Activated CD4-positive, alpha-beta T cell treated with anti-CD3 and anti-CD28 coated beads, Interleukin-2, amount 50 U/mL, for 1 hour (primary cell): ENCODE measurements at places on chromosomes 4 and X.
A peak's percentile ranks its signal among the peaks of the same experiment; 100 is the strongest.

DNA sequence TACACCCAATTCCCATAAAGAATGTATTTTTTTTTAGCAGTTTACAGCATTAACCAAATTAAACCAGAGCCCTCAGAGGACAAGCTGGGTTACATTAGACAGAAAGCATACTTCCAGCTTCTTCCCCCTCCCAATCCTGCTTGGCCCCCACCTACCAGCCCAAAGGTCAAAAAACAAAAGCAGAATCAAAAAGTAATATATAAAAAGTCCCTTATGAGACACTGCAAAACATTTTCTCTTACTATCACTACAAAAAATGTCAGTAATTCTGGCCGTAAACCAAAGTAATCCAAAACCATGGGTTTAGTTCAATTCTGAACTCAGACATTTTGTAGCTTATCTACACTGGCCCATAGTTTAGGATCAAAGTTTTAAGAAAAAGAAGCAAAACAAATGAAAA is 38.0 kb downstream of the APBB2 start:
- DNase-seq: no peak

DNA sequence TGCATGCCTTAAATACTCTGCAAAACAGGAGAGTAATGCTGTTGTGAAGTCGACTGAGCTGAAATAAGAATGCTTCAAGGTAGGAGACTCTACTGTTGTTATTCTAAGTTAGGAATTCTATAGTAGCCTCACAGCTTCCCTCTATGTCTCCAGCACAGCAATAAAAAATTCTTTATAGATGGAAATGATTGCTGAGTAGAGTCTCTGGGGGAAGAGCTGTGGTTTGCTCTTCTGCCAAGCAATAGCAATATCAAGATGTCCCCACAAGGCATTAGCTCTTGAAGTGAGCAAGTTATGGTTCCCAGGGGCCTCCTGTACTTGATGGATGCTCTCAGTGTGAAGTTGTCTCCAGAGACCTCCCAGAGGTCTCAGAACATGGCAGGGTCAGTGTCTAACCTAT is 880.6 kb upstream of the FRG1 start:
- no peak for DNase-seq

GRCh38 chr4:106677213-106677612 is 308.6 kb upstream of the GIMD1 start:
- DNase-seq: no peak

DNA sequence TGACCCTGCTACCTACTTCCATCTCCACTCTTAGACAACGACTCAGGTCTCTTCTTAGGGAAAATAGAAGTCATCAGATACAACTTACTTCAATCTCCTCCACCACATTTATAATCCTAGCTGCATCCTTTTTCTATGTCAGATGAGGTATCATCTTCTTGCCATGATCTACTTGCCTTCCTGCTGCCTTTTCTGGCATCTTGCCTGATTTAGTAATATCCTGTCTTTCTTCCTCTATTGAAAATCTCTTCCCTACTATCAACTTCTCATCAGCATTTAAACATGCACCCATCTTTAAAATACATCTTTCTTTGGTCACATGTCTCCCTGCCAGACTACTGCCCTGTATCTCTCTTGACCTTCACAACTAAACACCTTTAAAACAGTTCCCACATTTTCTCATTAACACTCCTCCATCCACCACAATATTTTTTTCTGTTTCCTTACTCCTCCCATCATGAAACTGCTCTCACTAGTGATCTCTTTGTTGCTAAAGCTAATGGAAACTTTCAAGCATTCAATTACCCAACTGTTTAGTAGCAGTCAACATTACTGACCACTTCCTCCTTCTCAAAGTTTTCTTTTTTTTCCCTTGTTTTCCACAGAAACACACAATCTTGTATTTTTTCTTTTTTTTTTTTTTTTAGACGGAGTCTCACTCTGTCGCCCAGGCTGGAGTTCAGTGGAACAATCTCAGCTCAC is 100.8 kb upstream of the CXorf66 start:
- DNase-seq: no peak

GRCh38 chr4:138686106-138686835 is 329.3 kb upstream of the NOCT start:
- DNase-seq: no peak

GRCh38 chrX:6184900-6185515 is 43.7 kb downstream of the NLGN4X start:
- no peak for DNase-seq

DNA sequence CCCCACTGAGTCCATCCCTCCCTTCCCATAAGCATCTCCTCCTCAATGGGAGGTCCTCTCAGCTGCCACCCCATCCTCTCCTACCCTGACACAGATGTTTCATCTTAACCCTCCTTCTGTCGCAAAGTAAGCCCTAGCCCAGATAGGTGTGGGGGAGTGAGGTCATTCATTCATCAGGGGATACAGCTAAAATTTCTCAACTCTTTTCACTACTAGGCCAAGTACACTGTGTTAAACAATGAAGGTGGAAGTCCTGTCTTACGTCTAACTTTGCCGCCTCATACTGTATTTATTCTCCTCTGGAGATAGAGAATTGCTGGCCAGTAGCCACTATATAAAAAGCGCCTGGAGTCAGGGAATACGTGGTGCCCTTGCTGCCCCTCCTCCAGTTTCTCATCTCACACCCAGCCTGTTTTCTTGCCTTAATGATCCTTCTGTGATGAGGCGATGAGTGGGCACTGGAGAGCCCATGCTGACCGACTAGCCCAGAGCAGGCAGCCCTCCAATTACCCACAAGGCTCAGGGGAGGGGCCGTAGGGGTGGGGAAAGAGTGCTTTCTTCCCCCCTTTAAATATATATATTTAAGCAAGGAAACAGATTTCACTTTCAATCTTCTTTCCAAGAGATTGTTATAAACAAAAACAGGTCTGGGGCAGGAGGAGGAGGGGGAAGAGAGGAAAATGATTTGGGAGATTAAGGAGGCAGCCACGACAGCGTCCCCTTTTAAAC is 149.5 kb downstream of the PJA1 start:
- no peak for DNase-seq

DNA sequence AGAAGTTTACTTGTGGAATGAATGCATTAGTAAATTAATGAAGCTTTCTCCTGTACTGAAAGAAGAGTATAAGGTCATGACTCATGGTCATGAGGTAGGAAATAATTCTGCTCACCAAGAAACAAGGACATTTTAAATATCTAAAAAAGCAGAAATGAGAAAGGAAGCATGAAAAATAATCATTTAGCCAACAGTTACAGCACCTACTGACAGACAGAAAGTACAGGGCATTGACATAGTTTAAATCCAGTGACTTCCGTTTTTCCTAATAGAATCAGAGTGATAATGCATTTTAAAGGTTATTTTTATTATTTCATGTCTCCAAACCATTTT is 30.5 kb upstream of the ACSL1 start:
- DNase-seq: no peak

DNA sequence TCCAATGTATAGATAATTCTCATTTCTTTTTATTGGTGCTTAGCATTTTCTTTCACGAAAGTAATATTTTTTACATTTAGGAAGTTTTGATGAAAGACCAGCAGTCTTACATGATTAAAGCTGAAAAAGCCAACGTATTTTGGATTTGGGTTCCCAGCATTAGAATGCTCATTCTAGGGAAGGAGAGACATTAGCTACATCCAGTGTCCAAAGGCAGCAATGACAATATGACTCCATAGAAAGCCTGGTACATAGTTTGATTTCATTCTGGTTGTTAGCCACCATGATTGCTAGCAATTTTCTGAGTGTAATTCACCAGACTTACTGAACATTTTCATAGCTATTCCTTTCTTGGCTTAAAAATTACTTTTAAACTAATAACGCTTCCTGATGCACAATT is 1397.5 kb downstream of the PCDH7 start:
- DNase-seq: no peak

DNA sequence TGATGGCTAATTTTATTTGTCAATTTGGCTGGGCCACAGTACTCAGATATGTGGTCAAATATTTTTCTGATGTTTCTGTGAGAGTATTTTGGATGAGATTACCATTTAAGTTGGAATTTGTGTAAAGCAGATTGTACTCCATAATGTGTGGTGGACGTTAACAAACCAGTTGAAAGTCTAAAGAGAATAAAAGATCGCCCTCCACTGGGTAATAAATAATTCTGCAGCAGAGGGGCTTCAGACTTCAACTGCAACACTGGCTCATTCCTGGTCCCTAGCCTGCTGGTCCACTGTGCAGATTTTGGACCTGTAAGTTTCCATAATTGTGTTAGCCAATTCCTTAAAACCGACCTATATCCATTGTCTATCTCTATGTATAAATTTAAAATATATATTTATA is 540.3 kb downstream of the PCDH18 start:
- DNase-seq: no peak

GRCh38 chrX:150544222-150544787 is 24.1 kb upstream of the MTM1 start:
- no peak for DNase-seq

- DNase-seq: no peak
These were observed 207.3 kb downstream of the HS6ST2 start for GRCh38 chrX:132751063-132751690.

GRCh38 chrX:120668357-120668756 is 38.5 kb upstream of the C1GALT1C1 start:
- DNase-seq: no peak

DNA sequence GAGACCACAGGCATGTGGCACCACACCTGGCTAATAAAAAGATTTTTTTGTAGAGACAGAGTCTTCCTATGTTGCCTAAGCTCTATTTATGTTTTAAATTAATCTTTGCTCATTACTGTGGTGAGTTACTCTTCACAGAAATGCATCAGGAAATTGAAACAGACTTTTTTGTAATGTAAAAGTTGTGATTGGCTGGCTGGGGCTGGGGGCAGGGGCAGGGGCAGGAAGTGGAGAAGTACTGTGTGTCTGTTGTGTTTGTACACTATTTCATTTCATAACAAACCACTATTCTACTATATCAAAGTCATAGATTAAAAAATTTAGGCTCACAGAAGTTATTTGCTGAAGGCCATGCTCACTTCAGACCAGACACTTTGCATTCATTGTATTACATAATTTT is 19.1 kb upstream of the ABRAXAS1 start:
- DNase-seq: peak; percentile 9

- DNase-seq: no peak
These were observed 300.7 kb downstream of the USP46 start for GRCh38 chr4:52358366-52358765.

DNA sequence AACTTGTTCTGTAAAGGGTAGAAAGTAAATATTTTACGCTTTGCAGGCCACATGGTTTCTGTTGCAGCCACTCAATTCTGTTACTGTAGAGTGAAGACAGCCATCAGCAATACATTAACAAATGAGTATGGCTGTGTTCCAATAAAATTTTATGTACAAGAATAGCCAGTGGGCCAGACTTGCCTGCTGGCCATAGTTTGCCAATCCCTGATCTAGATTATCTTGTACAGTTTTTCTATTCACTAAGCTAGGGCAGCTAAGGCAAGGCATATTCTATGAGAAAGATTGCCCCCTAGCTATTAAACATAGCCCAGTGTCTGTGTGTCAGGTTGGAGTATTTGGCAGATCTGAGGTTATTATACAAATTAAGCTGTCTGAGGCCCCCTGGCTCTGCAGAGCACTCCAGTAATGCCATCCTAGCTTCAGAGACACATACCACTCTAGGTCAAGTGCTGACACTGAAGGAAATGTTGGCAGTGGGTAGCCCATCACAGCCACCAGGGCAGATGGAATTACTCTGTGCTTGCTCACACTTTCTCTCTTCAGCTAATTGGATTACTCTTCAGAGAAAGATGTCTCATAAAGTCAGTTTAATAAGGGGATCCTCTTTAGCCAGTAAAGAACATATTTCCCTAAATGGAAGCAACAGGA is 40.7 kb downstream of the MTTP start:
- DNase-seq: no peak

GRCh38 chrX:153774576-153775292 is 6.1 kb upstream of the SRPK3 start:
- no peak for DNase-seq

- no peak for DNase-seq
These were observed 11.5 kb upstream of the HOPX start for GRCh38 chr4:56692576-56692975.

DNA sequence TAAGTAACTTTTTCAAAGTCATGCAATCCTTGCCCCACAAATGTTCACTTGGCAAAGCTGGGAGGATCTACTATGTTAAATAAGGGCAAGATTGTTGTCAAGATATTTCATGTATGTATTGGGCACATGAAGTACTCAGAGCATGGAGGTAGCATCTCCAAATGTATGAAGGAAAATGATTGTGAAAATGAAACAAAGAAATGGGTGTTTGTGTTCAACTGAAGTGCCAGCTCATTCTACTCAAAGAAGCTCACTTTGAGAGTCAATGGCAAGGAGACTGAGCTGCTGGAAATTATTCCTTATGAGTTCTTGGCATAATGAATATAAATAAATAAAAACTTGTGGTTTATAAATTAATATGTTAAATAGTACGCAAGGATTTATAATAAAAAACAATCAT is 124.5 kb upstream of the ARSJ start:
- no peak for DNase-seq

DNA sequence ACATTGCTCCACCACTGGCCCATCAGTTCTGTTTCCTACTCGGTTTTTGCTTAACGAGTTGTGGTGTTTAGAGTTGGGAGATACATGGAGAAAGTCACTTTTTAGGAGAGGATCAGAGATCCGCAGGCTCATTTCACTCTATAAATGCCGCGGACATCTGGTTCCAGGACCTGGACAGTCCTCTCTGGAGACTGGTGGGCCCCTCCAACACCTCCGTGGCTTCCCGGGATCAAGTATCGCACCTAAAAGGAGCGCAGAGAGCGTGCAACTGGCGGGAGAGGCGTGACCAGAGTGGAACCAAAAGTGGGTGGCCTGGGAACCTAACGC is 9.9 kb upstream of the CLTRN start:
- no peak for DNase-seq

DNA sequence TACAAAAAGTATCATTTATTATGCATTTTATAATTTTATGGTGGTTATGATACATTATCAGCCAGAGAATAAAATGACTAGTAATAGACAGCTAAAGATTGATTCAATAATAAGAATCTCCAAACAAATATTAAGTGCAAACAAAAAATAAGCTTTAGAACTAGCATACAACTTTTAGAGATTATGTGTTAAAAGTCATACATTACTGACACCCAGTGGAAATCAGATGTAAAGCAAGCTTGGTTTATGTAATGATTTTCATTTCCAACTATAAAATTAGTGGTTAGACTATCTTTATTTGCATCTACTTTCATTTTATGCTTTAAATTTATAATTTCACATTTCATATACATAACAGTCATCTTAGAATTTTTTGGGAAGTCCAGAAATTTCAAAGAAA is 57.7 kb downstream of the IL13RA2 start:
- no peak for DNase-seq

- no peak for DNase-seq
These were observed 176.2 kb downstream of the MID1 start for GRCh38 chrX:10444204-10444603.
